ENCODE measurements at places on chromosomes 6 and 20. TPM values are rescaled to one million over a fixed set of nuclear protein-coding genes. Genes with fewer than 3 reads are reported as not detected.

Gene PNLDC1
- polyA plus RNA-seq = 1.3 TPM

Gene COL21A1
- 110 TPM for polyA plus RNA-seq

Gene RIMS1
- polyA plus RNA-seq = 2.1 TPM

Gene KCNG1
- polyA plus RNA-seq = 4.3 TPM

Gene ZC2HC1B
- not detected for polyA plus RNA-seq

Gene NFATC2
- polyA plus RNA-seq = 1.7 TPM

Gene COL10A1
- polyA plus RNA-seq = 0.36 TPM

Gene FAM50B
- 13.8 TPM for polyA plus RNA-seq

Gene RIMS4
- 0.82 TPM for polyA plus RNA-seq

Gene CST9
- polyA plus RNA-seq = not detected

Gene C6orf118
- 5.3 TPM for polyA plus RNA-seq

Gene GNAS-AS1
- polyA plus RNA-seq = 1.1 TPM

Gene DEF6
- 4.1 TPM for polyA plus RNA-seq

Gene CRIP3
- 2.2 TPM for polyA plus RNA-seq

Gene FAM83B
- polyA plus RNA-seq = 10.2 TPM

Gene NRSN1
- 0.60 TPM for polyA plus RNA-seq

Gene SNAP25
- polyA plus RNA-seq = 6.2 TPM

Gene ZBTB22
- 24.9 TPM for polyA plus RNA-seq

Gene CRISP2
- polyA plus RNA-seq = 0.04 TPM

Gene STMND1
- polyA plus RNA-seq = 0.30 TPM

Gene HMGA1
- polyA plus RNA-seq = 113 TPM

Gene LCA5
- 13.5 TPM for polyA plus RNA-seq

Gene SLA2
- 0.46 TPM for polyA plus RNA-seq

Gene GRM4
- polyA plus RNA-seq = 0.49 TPM

Gene SCRT2
- not detected for polyA plus RNA-seq

Gene BPIFB4
- not detected for polyA plus RNA-seq

Gene SNPH
- 3.2 TPM for polyA plus RNA-seq

Gene NOP56
- polyA plus RNA-seq = 232 TPM

Gene HLA-DOA
- 4.8 TPM for polyA plus RNA-seq

Gene MUC22
- polyA plus RNA-seq = not detected

Gene MDFI
- 48.8 TPM for polyA plus RNA-seq

Gene MYCT1
- polyA plus RNA-seq = 16.3 TPM

Gene CST2
- polyA plus RNA-seq = not detected

Gene OR12D1
- polyA plus RNA-seq = not detected

Gene BANF2
- polyA plus RNA-seq = not detected

Gene HUS1B
- not detected for polyA plus RNA-seq

Gene RIPPLY2
- polyA plus RNA-seq = not detected

Gene PTK6
- polyA plus RNA-seq = 1.1 TPM

Gene HLA-DMB
- polyA plus RNA-seq = 73.0 TPM

Gene TP53TG5
- polyA plus RNA-seq = 1.4 TPM

Gene PEX6
- polyA plus RNA-seq = 21.2 TPM

Gene OSER1
- polyA plus RNA-seq = 50.9 TPM

All from right renal pelvis (tissue), 4 donors.